ENCODE measurements at places on chromosomes 12 and 14.

GRCh38 chr14:102708494-102708893, 68.8 kb upstream of the TRAF3 start:
- no peak for DNase-seq

- DNase-seq: no peak
Measured at GRCh38 chr14:69708049-69708448, 58.9 kb upstream of the SRSF5 start.

GRCh38 chr14:73462815-73463214, 4.5 kb upstream of the NUMB start:
- DNase-seq: no peak

- no peak for DNase-seq
Measured at GRCh38 chr14:79571366-79571765, 639.9 kb downstream of the DIO2 start.

DNA sequence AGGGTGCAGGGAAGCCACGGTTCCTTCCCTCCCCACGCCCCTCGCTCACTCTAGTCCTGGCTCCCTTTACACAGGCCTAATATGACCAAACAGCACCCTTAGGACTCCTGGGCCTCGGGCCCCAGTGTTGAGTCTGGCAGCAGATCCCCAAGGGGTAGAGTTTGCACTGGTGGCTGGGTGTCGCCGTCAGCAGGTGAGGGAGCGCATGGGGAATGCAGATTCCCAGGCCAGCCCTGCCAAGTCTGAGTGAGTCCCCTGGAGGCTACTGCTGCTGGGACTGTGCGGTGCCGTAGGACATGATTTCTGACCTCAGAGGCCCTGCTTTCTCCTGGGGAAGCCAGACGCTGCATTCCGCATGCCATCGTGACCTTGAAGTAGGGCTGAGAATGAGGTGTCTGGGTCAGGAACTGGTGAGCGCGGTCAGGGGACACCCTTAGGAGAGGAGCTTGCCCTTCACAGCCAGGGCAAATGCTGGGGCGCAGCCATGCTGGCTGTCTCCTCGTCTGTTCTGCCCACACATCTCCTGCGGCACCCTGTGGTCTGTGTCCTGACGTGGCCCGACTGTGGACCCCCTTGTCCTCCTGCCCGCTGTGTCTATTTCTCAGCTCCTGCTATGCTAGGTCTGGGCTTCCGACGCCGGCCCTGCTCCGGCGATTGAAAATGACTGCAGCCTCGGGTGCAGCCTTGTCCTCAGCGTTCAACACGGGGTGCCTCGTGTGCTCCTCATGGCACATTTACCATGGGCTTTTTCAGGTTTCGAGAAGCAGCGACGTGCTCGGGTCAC, 37.6 kb upstream of the PRMT8 start:
- DNase-seq: no peak

DNA sequence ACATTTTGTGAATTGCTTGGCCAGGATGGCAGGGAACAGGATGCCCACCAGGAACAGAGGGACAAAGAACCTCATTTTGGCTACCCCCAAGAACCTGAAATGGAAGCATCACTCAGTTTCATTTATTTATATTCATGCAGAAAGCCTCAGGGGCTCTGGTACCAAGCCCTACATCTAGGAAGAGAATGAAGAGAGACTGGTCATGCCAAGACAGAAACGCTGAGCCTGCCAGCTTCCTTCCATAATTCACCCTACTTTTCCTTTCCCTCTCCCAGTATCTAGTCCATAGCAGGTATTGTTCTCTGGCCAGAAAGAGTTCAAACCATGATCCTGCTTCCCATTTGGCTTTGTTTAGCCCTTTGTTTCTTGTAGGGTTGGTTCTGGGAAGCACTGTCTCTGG, at the start of gene LALBA:
LALBA (minus strand) TSS at position 101 of the 400 bp plus-strand sequence; CDS start at position 75, 26 bp downstream.
- DNase-seq: no peak

DNA sequence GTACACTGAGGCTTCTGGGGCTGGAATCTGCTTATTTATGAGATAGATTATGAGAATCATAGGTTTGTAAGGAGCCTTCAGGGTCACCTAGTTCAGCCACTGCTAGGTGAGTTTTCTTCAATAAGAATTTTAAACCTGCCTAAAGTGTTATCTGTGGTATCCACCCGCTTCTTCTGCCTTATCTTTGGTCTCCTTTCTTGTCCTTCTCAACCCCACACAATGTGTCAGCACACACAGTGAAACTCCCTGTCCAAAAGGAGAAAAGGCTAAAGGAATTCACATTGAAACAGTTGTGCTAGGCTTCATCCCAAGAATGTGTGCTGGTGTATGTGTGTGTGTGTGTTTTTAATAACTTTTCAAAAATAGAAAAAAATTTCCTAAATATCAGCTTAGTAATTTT, 259.3 kb upstream of the BTG1 start:
- no peak for DNase-seq

GRCh38 chr14:60265163-60265562, 16.1 kb downstream of the PPM1A start:
- no peak for DNase-seq

- no peak for DNase-seq
Measured at GRCh38 chr12:68236421-68237059, 10.9 kb upstream of the IL26 start.

GRCh38 chr12:123942911-123943648, 29.6 kb downstream of the CCDC92 start:
- DNase-seq: no peak

GRCh38 chr14:84527706-84528105, 1002.2 kb upstream of the FLRT2 start:
- no peak for DNase-seq

DNA sequence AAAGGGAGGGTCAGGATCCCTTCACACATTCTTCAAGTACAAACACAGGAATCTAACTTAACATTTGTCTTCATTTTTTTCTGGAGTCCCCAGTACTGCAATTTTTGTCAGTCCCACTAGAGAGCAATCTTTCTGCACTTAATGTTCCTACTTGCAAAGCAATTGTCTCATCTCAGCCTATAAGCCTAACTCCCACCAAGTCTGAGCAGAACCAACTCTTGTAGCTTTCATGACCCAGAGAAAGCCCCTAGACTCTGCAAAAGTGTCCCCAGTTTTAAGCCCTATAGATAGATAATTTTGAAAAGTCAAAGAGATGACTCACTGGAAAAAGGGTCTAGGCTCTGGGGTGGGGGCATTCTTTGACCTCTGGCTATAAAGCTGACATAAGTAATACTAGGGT, 1.8 kb upstream of the ZBTB39 start:
- peak; percentile 64 for DNase-seq

DNA sequence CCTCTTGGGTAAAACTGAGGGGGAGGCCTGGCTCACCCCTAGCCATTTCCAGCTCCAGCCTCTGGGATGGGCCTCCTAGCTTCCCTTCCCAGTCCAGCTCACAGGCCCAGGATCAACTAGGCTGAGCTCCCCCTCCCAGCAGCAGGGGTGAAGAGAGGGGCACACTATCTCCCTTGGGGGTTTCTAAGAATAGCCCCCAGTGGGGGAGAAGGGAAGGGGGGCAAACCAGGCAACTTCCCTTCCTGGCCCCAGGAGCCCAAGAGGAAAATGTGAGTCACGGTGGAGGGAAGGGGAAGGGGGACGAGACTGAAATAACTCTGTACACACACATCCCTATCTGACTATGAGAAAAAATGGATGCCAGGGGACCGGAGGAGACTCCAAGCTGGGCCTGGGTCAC, 9.0 kb downstream of the ADCY6 start:
- DNase-seq: peak; percentile 70

- DNase-seq: peak; percentile 11
Measured at GRCh38 chr14:94816113-94816512, 46.2 kb upstream of the GSC start.

DNA sequence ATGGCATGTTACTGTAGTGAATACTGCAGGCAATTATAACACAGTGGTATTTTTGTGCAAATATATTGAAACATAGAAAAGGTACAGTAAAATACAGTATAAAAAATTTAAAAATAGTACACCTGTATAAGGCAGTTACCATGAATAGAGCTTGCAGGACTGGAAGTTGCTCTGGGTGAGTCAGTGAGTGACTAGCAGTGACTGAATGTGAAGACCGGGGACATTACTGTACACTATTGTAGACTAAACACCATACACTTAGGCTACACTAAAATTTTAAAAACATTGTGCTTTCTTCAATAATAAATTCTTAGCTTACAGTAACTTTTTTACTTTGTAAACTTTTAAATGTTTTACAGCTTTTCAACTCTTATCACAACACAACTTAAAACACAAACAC, 181.7 kb downstream of the GALC start:
- DNase-seq: no peak

Measured in astrocyte of the hippocampus (primary cell).